ENCODE measurements at places on chromosomes 2 and 18. TPM values are rescaled to one million over a fixed set of nuclear protein-coding genes. Genes with fewer than 3 reads are reported as not detected.

DNA sequence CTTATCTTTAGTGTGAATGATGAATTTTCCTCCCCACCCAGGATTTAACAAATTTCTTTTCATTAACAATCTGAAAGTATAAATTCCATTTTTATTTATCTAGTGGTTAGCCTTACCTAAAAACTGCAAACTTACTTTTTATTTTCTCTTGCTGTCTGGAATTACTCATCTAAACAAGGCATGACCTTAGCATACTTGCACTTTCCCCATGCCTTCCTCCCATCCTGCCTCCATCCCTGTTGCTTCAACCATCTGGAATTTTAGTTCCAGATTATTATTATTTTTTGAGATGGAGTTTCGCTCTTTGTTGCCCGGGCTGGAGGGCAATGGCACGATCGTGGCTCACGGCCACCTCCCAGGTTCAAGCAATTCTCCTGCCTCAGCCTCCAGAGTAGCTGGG, 35.6 kb downstream of the GDF7 start:
- no peaks in the 10 kb centered on the region for H3K27me3 ChIP-seq
- H3K4me3 ChIP-seq = no peak overlapping the region
- H3K27ac ChIP-seq = no peak overlapping the region
- DNase-seq = no peak

DNA sequence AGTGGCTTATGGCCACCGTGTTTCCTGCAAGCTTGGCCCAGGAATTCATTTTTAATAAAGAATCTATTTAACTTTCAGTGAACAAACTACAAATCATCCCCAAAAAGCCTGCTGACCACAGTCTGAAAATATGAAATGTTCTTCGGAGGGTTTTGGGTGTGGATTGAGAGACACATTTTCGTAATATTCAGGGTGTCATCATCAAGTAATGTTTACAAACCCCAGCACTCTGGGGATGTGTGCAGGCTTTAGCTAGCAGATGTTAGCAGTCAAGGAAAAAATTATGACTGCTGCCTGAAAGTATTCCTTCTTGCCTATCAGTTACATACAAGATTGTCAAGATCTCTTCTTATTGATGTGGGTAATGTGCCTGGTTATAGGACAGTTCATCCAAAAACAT, 143.9 kb upstream of the FN1 start:
- H3K4me3 ChIP-seq = no peak overlapping the region
- H3K36me3 ChIP-seq = no peaks in the 10 kb centered on the region

- H3K36me3 ChIP-seq = no peaks in the 10 kb centered on the region
Observed at GRCh38 chr2:46813680-46814079, 101.9 kb downstream of the MCFD2 start.

DNA sequence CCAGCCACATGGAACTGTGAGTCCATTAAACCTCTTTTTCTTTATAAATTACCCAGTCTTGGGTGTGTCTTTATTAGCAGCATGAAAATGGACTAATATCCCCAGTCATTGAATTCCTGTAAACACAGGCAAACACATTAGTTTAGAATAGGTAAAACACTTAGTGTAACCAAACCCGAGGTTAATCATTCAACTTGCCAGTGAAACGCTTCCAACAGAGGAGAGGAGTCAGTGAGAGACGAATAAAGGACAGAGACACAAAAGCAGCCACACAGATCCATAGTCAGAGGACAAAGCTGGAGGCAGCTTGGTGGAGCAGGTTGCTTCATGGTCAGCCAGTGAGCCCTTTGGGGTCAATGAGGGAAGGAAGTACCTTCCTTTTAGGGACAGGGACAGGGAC, 348.1 kb downstream of the TGIF1 start:
- DNase-seq = no peak
- no peaks in the 10 kb centered on the region for H3K4me1 ChIP-seq
- H3K27ac ChIP-seq = no peak overlapping the region
- no peak overlapping the region for H3K4me3 ChIP-seq
- H3K27me3 ChIP-seq = no peaks in the 10 kb centered on the region

- no peak overlapping the region for H3K4me3 ChIP-seq
- no peaks in the 10 kb centered on the region for H3K4me1 ChIP-seq
- DNase-seq = no peak
- H3K27me3 ChIP-seq = no peaks in the 10 kb centered on the region
- no peak overlapping the region for H3K27ac ChIP-seq
- H3K36me3 ChIP-seq = no peaks in the 10 kb centered on the region
Observed at GRCh38 chr2:232971744-232972143, 41.3 kb downstream of the NGEF start.

- H3K4me3 ChIP-seq = peak overlapping the region; percentile 64
- no peak overlapping the region for H3K27ac ChIP-seq
- no peak for DNase-seq
- no peaks in the 10 kb centered on the region for H3K36me3 ChIP-seq
- H3K27me3 ChIP-seq = no peaks in the 10 kb centered on the region
- peaks cover 8% of the 10 kb centered on the region for H3K4me1 ChIP-seq
Observed at GRCh38 chr18:35973650-35974049, 1.2 kb downstream of the RMP24 start.

DNA sequence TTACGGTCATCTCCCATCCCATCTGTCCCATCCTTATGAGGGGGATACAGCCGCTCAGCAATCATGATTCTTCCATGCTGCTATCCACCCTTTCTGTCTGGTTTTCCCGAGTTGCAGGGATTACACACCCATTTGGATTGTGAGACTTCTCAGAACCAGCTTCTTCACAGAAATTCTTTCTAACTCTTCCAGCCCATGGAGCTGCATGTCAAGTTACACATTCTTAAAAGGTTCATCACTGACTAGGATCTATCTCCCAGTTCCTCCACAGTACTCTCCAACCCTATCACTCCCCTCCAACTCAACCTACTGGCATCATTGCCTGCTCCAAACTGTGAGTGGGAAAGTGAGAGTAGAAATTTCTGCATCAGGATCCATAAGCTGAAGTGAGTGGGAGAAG, 558.2 kb upstream of the TNP1 start:
- no peaks in the 10 kb centered on the region for H3K27me3 ChIP-seq
- no peak overlapping the region for H3K27ac ChIP-seq
- H3K36me3 ChIP-seq = no peaks in the 10 kb centered on the region
- no peak overlapping the region for H3K4me3 ChIP-seq

DNA sequence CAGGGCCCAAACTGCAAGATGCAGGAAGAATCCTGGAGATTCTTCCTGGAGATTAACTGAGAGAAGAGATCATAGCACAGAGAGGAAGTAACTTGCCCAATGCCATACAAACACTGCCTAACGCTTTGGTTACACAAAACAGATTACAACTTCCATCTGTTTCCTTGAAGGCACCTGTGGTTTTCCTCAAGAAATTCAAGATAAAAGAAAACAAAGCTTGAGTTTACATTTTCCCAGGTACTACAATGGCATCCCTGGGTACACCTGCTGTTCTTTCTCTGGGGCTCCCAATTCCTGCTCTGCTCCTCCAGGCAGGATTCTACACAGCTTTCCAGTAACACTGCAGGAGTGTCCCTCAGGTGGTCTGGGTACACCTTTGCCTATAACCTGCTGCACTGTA, 781.9 kb upstream of the ID2 start:
- no peaks in the 10 kb centered on the region for H3K36me3 ChIP-seq
- no peaks in the 10 kb centered on the region for H3K4me1 ChIP-seq
- no peak for DNase-seq
- no peak overlapping the region for H3K27ac ChIP-seq
- H3K4me3 ChIP-seq = no peak overlapping the region

GRCh38 chr18:79377187-79377891, 18.4 kb upstream of the NFATC1 start:
- no peaks in the 10 kb centered on the region for H3K4me1 ChIP-seq
- H3K27ac ChIP-seq = no peak overlapping the region
- no peaks in the 10 kb centered on the region for H3K27me3 ChIP-seq
- no peaks in the 10 kb centered on the region for H3K36me3 ChIP-seq
- DNase-seq = no peak

GRCh38 chr2:234671716-234672115, 174.8 kb upstream of the ARL4C start:
- H3K4me1 ChIP-seq = no peaks in the 10 kb centered on the region
- no peak overlapping the region for H3K27ac ChIP-seq
- no peak overlapping the region for H3K4me3 ChIP-seq
- no peaks in the 10 kb centered on the region for H3K36me3 ChIP-seq
- no peaks in the 10 kb centered on the region for H3K27me3 ChIP-seq

DNA sequence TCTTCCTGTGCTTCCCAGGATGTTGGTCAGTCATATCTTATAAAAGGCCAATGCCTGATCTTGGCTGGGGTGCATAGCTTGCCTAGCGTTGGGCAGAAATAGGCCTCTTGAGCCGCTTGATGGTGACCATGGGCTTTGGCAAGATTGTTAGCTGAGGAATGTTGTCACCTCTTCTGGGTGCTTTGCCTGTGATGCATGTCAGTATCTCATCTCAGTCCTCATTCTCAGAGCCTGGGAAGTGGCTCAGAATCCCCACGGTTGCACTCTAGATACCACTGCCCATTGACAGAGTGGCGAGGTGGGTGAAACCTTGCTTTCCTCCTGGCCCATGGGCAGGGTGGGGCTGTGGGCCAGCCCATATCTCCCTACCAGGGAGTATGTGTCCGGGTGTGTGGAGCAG, 79.2 kb upstream of the MGAT5 start:
- no peaks in the 10 kb centered on the region for H3K36me3 ChIP-seq
- no peak overlapping the region for H3K4me3 ChIP-seq
- peaks cover 7% of the 10 kb centered on the region for H3K4me1 ChIP-seq
- H3K27me3 ChIP-seq = no peaks in the 10 kb centered on the region
- H3K27ac ChIP-seq = no peak overlapping the region

- no peak overlapping the region for H3K4me3 ChIP-seq
- H3K36me3 ChIP-seq = no peaks in the 10 kb centered on the region
- H3K4me1 ChIP-seq = no peaks in the 10 kb centered on the region
- no peak for DNase-seq
- no peak overlapping the region for H3K27ac ChIP-seq
- H3K27me3 ChIP-seq = no peaks in the 10 kb centered on the region
Observed at GRCh38 chr2:76679025-76679396, 843.2 kb downstream of the LRRTM4 start.

GRCh38 chr2:38765149-38765548, 12.9 kb upstream of the GEMIN6 start:
- H3K36me3 ChIP-seq = no peaks in the 10 kb centered on the region
- no peak overlapping the region for H3K27ac ChIP-seq
- H3K4me3 ChIP-seq = no peak overlapping the region
- no peaks in the 10 kb centered on the region for H3K4me1 ChIP-seq

- DNase-seq = no peak
- peaks cover 3% of the 10 kb centered on the region for H3K4me1 ChIP-seq
- no peaks in the 10 kb centered on the region for H3K36me3 ChIP-seq
- H3K4me3 ChIP-seq = no peak overlapping the region
- no peak overlapping the region for H3K27ac ChIP-seq
Observed at GRCh38 chr2:37348155-37348554, 3.7 kb downstream of the QPCT start.

DNA sequence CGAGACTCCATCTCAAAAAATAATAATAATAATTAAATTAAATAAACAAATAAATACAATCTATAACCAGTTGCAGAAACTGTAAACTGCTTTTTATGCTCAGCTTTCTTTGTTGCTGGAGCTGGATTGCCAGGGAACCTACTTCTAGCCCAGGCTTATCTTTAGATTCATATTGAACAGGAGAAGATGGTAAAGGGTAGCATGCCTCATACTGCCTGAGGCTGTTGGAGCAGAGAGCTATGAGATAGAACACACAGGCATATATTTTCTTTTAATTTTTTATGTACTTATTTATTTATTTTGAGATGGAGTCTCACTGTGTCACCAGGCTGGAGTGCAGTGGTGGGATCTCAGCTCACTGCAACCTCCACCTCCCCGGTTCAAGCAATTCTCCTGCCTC, 28.7 kb upstream of the EML4 start:
- H3K27me3 ChIP-seq = no peaks in the 10 kb centered on the region
- H3K36me3 ChIP-seq = no peaks in the 10 kb centered on the region
- no peak overlapping the region for H3K27ac ChIP-seq
- H3K4me1 ChIP-seq = peaks cover 13% of the 10 kb centered on the region
- no peak for DNase-seq

GRCh38 chr2:46400016-46400415, 79.3 kb upstream of the TMEM247 start:
- H3K4me1 ChIP-seq = no peaks in the 10 kb centered on the region
- no peaks in the 10 kb centered on the region for H3K36me3 ChIP-seq
- H3K27ac ChIP-seq = no peak overlapping the region
- no peaks in the 10 kb centered on the region for H3K27me3 ChIP-seq
- no peak overlapping the region for H3K4me3 ChIP-seq

GRCh38 chr2:238585836-238586821, 159.4 kb downstream of the ASB1 start:
- H3K4me3 ChIP-seq = no peak overlapping the region
- no peaks in the 10 kb centered on the region for H3K27me3 ChIP-seq
- H3K27ac ChIP-seq = no peak overlapping the region
- no peaks in the 10 kb centered on the region for H3K36me3 ChIP-seq

The LRRC30 gene
- not detected for total RNA-seq

The ARL5A gene
- total RNA-seq = 43.2 TPM

The EFHD1 gene
- 52.8 TPM for total RNA-seq

The ZNF396 gene
- 2.4 TPM for total RNA-seq

The LRATD1 gene
- 1.6 TPM for total RNA-seq

The MERTK gene
- total RNA-seq = 36.3 TPM

The TCF23 gene
- not detected for total RNA-seq
